SHP77 treated with DMSO at 0.1 percent for 48 hours (cell line): ENCODE measurements at places on chromosomes 1 and 21.

- no peak for DNase-seq
These were observed 339.4 kb upstream of the SNX7 start for GRCh38 chr1:98322086-98322485.

DNA sequence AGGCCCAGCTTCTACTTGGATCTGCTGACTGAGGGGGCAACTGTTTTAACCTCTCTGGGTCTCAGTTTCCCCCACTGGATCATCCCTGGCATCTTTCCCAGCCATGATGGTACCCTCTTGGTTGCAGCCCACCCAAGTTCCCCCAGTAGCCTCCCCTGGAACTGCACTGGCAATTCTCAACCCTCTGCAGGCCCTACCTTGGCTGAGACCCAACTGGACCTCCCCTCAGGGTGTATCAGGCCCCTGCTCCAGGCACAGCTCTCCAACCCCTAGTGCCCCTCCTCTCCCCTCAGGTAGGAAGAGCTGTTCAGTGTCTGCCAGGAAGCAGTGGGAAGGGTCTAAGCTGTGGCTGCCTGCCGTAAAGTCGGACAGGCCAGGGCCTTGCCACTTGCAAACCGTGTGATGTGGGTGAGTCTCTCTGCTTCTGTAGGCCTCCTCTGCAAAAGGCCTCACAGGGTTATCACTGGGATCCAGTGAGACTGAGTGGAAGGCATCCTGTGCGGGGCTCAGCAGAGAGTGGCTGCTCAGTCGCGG lies 32.1 kb downstream of the RHBG start:
- no peak for DNase-seq

GRCh38 chr1:5615076-5615475 lies 377.1 kb downstream of the NPHP4 start:
- DNase-seq = no peak

DNA sequence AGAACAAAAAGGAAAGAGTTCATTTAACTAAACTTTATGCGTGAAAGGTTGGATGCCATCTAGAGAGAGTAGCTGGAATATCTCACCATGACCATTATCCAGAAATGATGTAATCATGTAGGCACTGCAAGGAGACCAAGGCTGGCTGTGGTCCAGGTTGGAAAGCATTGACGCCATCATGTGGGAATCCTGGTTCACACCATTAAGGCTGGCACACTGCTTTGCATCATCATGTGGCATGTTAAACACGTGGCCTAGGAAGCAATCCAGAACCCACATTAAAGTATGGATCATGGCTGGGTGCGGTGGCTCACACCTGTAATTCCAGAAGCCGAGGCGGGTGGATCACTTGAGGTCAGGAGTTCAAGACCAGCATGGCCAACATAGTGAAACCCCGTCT lies 4.3 kb downstream of the ADAMTS1 start:
- DNase-seq = no peak

GRCh38 chr1:60672449-60672848 lies 409.9 kb upstream of the NFIA start:
- DNase-seq = no peak

- DNase-seq = no peak
These were observed 11.1 kb upstream of the CSRP1 start for GRCh38 chr1:201518071-201518470.

- DNase-seq = no peak
These were observed 105.7 kb upstream of the CASZ1 start for GRCh38 chr1:10901891-10902805.

- no peak for DNase-seq
These were observed 57.5 kb downstream of the ATP5PO start for GRCh38 chr21:33857846-33858666.

DNA sequence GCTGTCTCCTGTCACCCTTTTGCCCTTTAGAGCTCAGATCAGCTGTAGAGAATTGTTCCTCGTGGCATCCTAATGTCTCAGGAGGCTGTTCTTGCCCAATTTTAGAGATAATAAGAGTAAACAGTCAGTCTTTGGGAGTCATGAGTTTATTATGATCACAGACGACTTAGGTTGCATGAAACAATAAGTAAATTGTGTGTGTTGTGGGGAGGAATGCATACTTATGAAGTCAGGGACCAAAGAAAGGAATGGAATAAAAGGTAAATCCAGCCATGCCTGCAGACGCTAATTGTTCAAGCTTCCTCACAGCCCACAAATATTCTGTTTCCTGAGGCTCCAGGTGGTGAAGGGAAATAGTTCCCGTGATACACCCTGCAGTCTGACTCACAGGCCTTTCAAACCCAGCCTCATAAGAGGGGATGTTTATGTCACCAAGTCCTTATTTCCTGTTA lies 897 bp downstream of the EPHX4 start:
- DNase-seq = no peak

DNA sequence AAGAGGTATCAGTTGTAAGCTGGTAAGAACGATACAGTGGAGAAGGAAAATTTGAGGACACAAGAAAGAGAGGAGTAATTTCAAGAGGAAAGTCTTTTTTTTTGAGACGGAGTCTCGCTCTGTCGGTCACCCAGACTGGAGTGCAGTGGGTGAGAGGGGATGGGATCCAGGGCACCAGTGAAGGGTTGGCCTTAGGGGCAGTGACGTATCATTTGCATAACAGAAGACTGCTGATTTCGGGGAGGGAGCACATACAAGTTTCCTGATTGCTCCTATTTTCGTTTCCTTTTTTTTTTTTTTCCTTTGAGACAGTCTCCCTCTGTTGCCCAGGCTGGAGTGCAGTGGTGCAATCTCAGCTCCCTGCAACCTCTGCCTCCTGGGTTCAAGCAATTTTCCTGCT lies 4.2 kb downstream of the S100A13 start:
- no peak for DNase-seq

DNA sequence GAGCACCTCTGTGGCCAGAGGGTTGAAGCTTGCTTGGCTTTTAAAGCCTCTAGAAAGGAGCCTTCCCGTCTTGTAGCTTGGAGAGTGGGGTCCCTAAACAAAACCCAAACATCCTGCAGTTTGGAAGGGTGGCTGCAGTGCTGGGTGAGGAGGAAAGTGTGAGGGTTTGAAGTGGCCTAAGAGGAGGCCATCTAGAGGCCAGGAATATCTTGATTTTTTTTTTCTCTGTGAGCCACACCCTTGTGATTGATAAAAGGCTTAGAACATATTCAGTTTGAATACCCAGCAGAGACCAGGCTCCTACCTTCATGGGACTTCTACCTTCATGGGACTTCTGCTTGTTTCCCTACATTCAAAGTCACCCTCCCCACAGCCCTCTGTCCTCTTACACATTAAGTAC lies 37.3 kb upstream of the PIGV start:
- no peak for DNase-seq

GRCh38 chr1:115797486-115797885 lies 29.0 kb upstream of the CASQ2 start:
- DNase-seq = no peak

GRCh38 chr1:213389061-213389581 lies 338.1 kb downstream of the RPS6KC1 start:
- no peak for DNase-seq

DNA sequence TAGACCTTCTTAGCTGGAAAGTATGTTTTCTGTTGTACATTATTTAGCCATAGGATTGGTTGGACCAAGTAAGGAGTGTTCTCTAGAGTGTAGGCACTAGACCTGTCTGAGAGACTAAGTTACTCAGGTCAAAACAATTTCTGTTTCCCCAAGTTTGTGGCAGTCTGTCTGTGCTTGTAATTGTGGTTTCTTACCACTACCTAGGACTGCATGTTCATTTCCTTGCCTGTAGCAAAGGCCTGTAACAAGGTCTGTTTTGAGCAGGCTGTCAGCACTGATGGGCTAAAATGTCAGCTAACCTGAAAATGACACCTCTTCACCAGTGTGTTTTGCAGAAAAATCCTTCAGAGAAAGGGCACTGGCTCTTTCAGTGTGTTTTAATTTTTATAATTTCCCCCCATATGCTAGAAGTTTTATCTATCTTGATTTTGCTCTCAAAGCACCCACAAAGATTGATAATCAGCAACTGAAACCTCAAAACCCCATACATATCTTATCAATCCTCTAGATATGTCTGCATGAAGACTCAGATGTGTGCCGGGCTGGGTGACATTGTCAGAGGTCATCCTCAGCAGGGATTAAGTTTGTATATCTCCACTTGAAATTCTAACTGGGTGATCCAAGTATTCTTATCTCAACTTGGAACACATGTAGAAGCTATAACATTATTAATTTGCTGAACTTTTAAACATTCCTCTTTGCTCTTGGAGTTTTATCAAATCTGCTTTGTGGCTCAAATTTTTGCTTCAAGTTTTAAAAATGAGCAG lies 50.7 kb upstream of the ST6GALNAC3 start:
- no peak for DNase-seq

DNA sequence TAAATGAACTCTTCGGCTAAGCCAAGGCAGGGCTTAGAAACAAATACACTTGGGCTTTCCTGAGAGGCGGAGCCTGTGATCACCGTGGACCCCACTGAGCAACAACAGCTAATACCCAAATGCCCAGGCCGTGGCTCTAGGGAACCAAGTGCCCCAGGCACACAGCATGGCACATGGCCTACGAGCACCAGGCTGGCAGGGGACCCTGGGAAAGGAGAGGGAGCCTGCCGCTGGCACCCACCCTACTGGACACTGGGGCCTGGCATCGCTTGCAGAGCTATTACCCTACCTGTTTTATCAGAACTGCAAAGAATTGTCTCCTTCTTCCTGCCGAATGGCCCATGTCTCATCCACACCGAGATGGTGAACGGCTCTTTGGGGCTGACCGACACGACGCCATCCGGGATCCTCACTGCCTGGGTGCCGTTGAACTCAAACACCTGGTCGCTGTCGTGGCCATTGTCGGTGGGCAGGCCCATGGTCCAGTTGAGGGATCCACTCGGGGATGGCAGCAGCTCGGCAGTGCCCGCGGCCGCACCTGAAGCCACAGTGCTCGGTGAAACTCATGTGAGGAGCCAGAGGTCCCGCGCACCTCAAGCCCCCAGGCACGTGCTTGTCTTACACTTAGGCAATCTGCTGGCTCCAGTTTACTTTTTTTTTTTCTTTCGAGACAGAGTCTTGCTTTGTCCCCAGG lies 79.5 kb downstream of the CLSTN1 start:
- no peak for DNase-seq

DNA sequence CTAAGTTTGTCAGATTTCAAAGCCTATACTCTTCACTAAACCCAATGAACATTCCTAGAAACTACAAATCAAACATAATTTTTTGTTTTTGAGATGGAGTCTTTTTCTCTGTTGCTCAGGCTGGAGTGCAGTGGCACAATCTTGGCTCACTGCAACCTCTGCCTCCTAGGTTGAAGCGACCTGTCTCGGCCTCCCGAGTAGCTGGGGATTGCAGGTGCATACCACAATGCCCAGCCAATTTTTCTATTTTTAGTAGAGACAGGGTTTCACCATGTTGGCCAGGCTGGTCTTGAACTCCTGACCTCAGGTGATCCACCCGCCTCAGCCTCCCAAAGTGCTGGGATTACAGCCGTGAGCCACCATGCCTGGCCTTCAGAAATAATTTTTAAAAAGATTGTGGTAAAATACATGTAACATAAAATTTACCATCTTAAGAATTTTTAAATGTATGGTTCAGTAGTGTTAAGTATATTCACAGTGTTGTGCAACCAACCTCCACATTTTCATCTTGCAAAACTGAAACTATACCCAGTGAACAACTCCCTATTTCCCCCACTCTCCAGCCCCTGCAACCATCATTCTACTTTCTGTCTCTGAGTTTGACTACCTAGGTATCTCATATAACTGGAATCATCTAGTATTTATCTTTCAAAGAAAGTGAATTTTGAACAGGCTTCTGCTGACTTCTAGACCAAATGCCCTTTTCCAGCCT lies 2.7 kb upstream of the CFAP141 start:
- no peak for DNase-seq

- DNase-seq = no peak
These were observed 324.8 kb downstream of the VAV3 start for GRCh38 chr1:107640207-107640606.
